ENCODE measurements at places on chromosomes 16 and 17. TPM values are rescaled to one million over a fixed set of nuclear protein-coding genes. Genes with fewer than 3 reads are reported as not detected.

Gene TBC1D3D
- not detected for total RNA-seq

Gene NOXO1
- not detected for total RNA-seq

Gene ARHGDIG
- 1.4 TPM for total RNA-seq

Gene MYCBPAP
- total RNA-seq, result not detected

DNA sequence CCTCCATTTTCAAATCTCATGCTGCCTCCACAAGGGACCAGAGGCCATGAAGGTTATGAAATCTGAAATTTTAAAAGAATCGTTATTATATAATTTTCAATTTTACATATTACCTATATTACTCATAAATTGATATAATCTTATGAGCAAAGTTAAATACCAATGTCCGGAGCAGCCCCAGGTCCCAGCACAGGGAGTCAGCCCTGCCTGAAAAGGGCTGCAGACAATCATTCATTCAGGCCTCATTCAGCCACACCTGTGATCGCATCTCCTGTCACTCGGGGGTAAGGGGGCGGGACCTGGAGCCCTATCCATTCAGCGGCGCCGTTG lies 172.5 kb downstream of the AHSP start:
- H3K36me3 ChIP-seq, result no peaks in the 10 kb centered on the region
- H3K4me1 ChIP-seq, result peaks cover 6% of the 10 kb centered on the region
- H3K4me3 ChIP-seq, result peak overlapping the region; percentile 71

DNA sequence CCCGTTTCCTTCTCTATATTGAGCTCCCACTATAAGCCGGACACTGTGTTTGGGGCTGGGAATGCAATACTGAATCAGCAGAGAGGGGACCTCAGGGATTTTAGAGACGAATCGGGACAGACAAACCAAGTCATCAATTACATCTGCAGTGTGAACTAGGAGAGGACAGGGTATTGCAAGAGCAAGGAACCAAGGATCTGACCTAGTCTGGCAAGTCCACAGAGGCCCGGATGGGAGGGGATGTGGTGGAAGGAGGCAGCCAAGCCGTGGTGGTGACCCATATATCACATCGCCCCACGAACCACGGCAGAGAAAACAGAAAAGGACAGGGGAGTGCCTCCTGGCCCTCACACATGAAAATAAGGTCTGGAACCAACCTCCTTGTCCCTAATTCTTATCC lies 28.1 kb upstream of the NXPH3 start:
- no peaks in the 10 kb centered on the region for H3K4me1 ChIP-seq
- H3K27ac ChIP-seq, result no peak overlapping the region
- no peaks in the 10 kb centered on the region for H3K27me3 ChIP-seq
- H3K4me3 ChIP-seq, result no peak overlapping the region
- DNase-seq, result peak; percentile 30
- H3K36me3 ChIP-seq, result no peaks in the 10 kb centered on the region

- H3K27me3 ChIP-seq, result no peaks in the 10 kb centered on the region
- no peak for DNase-seq
- H3K4me1 ChIP-seq, result no peaks in the 10 kb centered on the region
- no peak overlapping the region for H3K4me3 ChIP-seq
- H3K36me3 ChIP-seq, result no peaks in the 10 kb centered on the region
Measured at GRCh38 chr17:40903129-40903847, 18.2 kb upstream of the KRT20 start.

GRCh38 chr16:66416939-66417700 lies 10.0 kb upstream of the BEAN1 start:
- H3K4me1 ChIP-seq, result no peaks in the 10 kb centered on the region
- no peaks in the 10 kb centered on the region for H3K36me3 ChIP-seq
- H3K27ac ChIP-seq, result no peak overlapping the region
- DNase-seq, result no peak
- peaks cover 2% of the 10 kb centered on the region for H3K27me3 ChIP-seq

- DNase-seq, result no peak
- no peaks in the 10 kb centered on the region for H3K4me1 ChIP-seq
- H3K4me3 ChIP-seq, result no peak overlapping the region
- H3K27me3 ChIP-seq, result no peaks in the 10 kb centered on the region
- H3K27ac ChIP-seq, result no peak overlapping the region
- H3K36me3 ChIP-seq, result no peaks in the 10 kb centered on the region
Measured at GRCh38 chr17:10631048-10631700, 25.9 kb downstream of the MYH3 start.
